ENCODE measurements at places on chromosomes 6 and 20.

DNA sequence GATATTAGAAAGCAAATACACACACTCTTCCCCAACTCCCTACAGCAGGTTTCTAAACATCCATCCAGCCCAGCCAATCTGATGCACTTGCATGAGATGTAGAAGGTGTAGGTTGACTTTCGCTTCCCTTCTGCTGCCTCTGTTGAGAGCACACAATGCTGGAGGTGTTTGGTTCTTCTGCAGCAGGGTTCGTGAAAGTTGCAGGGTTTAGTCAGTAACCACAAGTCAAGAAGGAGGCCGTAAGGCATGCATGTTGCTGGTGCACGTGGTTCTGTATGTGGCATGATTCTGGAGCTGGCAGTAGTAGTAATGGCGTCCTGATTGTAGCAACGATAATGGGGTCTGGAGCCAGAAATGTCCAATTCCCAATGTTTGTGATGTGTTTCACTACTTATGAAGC, 53.0 kb downstream of the DEK start:
- no peak for DNase-seq

- DNase-seq, result no peak
These were observed 133.7 kb upstream of the RIN2 start for GRCh38 chr20:19624221-19624965.

- DNase-seq, result no peak
These were observed 12.2 kb downstream of the ZNF831 start for GRCh38 chr20:59175861-59176260.

- no peak for DNase-seq
These were observed 446.7 kb downstream of the BCKDHB start for GRCh38 chr6:80553071-80553740.

DNA sequence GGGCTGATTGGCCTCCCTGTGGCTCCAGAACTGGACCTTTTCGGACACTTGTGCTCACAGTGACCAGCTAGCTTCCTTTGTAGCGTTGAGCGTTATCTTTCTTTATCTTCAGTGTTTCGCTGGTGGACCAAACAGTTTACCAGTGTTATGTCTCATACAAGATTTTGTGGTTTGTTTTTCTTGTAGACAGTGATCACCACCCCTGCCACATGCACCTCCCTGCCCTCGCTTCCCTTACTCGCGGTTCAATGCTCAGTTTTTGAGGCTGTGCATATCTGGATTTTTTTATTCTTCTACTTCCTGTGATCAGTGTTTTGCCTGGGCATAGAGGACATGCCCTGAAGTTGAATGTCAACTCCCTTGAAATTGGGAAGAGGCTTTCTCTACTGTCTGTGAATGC, 16.4 kb downstream of the MYT1 start:
- DNase-seq, result no peak

DNA sequence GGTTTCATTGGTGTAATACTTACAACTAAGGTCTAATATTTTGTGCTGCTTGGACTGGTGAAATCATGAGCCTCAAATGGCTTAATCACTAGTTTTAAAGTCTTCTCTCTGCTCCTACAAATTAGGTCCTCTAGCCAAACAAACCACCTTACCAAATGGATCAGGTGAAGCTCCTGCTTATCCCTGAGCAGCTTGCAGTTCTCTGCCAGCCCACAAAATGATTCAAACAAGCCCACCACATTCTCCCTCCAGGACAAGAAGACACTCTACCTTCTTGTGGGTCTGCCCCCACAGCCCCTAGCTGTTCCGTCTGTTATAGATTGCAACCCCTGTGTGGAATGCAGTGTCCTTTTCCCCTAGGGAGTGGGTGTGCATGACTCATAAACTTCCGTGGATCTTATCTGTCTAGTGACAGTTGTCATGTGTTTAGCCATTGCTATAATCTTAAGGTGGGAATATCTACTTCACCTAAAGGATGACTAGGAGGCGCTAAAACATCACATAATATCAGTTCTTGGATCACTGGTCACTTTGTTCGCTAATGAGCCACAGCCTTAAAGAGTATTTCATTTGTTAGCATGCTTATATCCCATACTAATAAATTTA, 940.5 kb upstream of the MANEA start:
- DNase-seq, result no peak

DNA sequence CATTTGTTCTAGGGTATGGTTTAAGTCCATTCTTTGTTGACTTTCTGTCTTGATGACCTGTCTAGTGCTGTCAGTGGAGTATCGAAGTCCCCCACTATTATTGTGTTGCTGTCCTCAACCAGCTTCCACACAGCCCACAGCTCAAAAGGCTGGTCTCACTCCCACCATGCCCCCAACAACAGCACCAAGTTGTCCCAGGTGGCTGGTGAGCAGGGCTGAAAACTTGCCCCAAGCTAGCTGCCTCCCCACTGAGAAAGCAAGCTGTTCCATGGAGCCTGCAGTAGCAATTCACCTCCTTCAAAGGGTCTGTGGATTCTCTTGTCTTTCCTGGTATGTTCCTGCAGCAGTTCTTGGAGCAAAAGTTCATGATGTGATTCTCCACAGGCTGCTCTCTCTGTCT, 221.0 kb downstream of the SYNDIG1 start:
- DNase-seq, result no peak

GRCh38 chr6:166958926-166959861, 2.8 kb upstream of the RNASET2 start:
- DNase-seq, result no peak

Data from cortex of kidney (tissue), 1 donor.